ENCODE measurements at places on chromosomes 2 and 18.

GRCh38 chr2:149767516-149767974, 180.0 kb upstream of the MMADHC start:
- no peak for DNase-seq

- no peak for DNase-seq
These were observed 444.9 kb downstream of the ARHGAP15 start for GRCh38 chr2:143574069-143574468.

- DNase-seq, result no peak
These were observed 1.0 kb upstream of the MAP4K4 start for GRCh38 chr2:101696272-101697123.

GRCh38 chr2:84048964-84049363, 410.1 kb downstream of the SUCLG1 start:
- DNase-seq, result no peak

- no peak for DNase-seq
These were observed 236.4 kb downstream of the ATAD2B start for GRCh38 chr2:23690421-23691105.

GRCh38 chr2:45833301-45833967, 182.0 kb downstream of the PRKCE start:
- DNase-seq, result no peak

GRCh38 chr2:8003462-8004075, 678.3 kb upstream of the ID2 start:
- no peak for DNase-seq

- no peak for DNase-seq
These were observed 2.0 kb downstream of the ANKRD44 start for GRCh38 chr2:197308585-197308984.

- no peak for DNase-seq
These were observed 71.9 kb downstream of the ADD2 start for GRCh38 chr2:70696142-70696541.

- DNase-seq, result no peak
These were observed 254.4 kb downstream of the KCNE4 start for GRCh38 chr2:223306371-223306770.

DNA sequence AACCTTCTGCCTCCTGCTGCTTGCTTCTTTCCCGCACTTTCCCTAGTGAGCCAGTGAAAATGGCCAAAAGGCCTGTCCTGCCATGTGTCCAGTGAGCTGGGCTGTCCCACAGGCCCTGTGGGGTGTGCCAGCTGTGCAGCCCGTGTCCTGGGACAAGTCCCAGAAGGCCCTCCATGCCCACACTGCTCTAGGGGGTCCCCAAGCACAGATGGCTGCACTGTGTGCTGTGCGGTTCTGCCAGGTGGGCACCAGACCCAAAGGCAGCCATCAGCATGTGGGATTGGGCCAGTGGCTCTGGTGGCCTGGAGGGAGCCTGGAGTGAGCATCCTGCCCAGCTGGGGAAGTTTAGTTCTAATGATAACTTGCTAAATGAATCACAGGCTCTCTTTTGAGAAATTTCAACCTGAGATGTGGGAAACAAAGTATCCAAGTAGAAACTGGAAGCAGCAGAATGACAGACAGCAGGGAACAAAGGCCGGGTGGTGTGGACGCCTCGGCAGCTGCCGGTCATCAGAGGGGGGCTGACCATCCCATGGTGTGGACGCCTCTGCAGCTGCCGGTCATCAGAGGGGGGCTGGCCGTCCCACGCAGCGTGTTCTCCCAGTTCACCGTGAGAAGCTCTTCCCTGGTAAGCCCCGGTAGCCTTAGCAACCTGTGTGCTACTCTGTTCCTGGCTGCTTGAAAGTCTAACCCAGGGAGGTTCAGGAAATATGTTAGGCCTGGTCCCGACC, 9.9 kb upstream of the CNDP2 start:
- DNase-seq, result no peak

DNA sequence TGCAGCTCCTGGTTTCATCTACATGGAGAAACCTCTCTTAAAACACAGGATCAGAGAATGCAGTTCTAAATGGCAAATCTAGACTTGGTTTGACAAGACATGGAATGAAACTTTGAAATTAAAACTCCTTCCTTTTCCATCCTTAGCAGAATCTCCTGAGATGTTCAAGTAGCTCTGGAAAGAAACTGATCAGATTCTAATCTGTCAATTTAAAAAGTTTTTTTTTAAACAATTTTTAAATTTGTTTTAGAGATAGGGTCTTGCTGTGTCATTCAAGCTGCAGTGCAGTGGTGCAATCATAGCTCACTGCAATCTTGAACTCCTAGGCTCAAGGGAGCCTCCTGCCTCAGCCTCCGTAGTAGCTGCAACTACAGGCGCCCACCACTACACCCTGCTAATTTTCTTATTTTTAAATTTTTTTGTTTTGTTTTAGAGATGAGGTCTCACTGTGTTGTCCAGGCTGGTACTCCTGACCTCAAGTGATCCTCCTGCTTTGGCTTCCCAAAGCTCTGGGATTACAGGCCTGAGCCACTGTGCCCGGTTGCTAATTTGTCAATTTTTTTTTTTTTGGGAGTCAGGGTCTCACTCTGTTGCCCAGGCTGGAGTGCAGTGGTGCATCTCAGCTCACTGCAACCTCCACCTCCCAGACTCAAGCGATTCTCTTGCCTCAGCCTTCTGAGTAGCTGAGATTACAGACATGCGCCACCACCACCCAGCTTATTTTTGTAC, 216.7 kb downstream of the TGIF1 start:
- DNase-seq, result no peak

DNA sequence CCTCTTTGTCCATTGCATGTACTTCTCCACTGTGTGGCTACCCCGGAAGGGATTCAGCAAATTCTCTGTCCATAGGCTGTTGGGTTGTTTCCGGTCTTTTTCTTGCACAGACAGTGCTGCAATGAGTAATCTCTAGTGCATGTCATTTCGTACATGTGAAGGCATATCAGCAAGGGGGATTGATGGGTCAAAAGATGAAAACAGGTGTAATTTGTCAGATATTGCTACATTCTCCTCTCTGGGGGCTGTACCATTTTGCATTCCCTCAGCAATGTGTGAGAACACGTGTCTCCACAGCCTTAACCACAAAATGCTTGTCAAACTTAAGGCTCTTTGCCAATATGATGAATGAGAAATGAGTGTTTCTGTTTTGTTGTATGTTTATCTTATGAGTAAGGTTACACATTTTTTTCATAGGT, 60.5 kb downstream of the KLHL29 start:
- peak; percentile 4 for DNase-seq

DNA sequence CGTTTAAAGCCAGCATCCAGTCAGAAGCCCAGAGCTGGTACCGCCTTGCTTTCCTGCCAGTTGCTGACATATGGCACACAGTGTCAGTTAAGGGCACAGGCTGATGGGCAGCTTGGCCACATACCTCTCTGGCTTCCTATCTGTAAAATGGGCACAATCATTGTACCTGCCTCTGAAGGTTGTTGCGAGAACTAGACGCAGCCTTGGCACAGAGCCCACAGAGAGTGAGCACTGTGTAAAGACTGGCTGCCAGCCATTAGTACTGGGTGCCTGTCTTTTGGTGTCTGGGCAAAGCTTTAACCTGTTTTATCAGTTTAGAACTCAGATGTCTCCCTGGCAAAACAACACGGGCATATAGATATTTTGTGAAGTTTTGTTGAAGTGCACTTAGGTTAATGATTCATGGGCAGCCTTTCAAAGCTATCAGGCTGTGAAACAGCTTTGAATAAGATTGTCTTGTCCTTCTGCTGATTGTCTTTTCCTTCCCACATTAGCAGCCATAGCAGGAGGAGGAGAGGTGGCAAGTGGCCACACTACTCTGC, 269.5 kb downstream of the NEDD4L start:
- no peak for DNase-seq

- DNase-seq, result no peak
These were observed 12.4 kb downstream of the NMI start for GRCh38 chr2:151277067-151277466.

GRCh38 chr2:148982282-148982681, 56.2 kb upstream of the LYPD6B start:
- no peak for DNase-seq

DNA sequence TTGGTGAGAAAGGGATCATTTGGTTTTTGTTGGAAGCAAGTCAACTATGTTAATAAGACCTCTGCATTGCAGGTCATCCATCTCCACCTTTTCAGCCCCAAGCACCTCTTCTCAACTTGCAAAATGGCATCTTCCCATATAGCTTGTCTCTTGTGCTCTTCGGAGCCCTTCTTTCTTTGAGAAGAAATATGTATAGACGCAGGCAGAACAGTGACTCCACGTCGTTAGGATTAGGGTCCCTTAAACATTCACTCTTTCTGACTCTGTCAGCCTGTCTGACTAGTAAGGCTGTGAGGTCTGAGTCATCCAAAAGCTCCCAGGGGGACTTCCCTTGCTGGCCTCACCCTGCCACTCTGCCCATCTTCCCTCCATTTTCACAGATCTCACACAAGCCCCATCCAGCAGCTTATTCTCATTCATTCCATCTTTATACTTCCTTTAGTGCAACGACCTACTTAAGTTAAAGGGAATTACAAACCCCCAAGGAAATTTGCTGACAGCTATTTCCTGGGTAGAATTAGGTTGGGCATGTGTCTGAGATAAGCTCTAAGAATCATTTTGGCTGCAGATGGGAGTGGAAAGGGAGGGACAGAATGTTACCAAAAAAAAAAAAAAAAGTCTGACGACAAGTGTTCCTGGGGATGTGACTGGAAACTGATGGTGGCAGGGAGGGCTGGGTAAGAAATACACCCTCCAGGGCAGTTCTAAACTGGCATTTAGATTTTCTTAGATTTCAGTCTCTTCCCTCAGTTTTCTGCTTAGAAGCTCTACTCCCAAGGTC, 37.7 kb upstream of the MEX3C start:
- DNase-seq, result peak; percentile 57

GRCh38 chr18:23932385-23933067, 82.0 kb upstream of the TTC39C start:
- DNase-seq, result no peak

GRCh38 chr2:19021721-19022120, 336.7 kb downstream of the OSR1 start:
- DNase-seq, result no peak

DNA sequence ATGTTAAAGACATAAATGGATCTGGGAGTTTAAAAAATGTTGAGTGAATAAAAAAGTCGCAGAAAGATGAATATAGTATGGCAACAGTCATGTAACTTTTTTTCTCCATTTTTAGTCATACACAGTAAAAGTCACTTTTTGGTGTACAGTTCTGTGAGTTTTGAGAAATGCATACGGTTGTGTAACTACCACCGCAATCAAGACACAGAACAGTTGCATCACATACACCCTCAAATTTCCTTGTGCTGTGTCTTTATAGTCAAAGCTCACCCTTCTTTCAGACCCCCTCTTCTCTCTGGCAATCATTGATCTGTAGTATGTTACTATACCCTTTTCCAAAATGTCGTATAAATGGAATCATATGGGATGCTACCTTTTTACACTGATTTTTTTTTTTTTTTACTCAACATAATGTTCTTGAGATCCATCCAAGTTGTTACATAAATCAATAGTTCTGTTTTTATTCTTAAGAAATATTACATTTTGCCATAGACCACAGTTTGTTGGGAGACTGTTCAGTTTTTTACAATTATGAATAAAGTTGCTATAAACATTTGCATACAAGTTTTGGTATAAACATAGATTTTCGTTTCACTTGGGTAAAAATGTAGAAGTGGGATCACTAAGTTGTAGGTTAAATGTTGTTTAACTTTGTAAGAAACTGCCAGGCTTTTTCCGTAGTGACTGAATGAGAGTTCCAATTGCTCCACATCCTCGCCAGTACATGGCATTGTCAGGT, 35.4 kb upstream of the AGFG1 start:
- DNase-seq, result no peak

- DNase-seq, result no peak
These were observed 33.0 kb downstream of the LANCL1 start for GRCh38 chr2:210443527-210443926.

DNA sequence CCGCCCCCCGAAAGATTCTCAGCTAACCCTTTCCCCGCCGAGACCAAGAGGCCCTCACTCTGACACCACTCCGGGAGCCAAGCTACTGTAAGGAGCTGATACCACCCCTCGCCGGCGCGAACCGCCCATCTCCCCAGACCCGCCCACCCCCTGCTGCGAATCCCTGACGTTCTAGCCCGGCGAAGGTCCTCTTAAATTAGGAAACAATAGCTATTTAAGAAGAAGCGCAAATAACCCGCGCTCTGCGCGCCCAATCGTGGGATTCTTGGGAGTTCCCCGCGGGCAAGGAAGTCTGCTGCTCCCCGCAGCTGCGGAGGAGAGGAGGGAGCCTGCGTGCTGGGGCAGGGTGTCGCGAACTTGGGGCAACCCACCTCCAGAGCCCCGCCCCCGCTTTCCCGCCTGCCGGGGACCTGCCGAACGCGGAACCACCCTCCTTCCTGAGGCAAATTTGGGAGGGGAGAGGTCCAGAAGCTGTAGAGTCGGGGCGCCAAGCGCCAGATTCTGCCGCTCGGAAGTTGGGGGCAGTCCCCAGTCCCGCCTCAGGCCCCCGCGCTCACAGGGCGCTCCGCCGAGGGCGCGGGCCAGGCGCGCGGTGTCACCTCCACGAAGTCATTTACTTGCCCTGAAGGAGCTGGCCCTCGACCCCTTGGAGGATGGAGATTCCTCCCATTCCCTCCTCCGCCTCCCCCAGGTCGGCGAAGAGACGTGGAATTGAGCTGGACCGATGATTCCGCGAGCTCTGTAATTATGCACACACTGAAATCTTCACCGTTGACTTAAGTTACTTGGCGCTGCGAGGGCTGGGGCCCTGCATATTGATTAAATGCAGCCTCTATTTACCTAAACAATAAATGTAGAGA, 8.4 kb upstream of the SP9 start:
- no peak for DNase-seq
